CD4-positive, CD25-positive, alpha-beta regulatory T cell (primary cell): ENCODE measurements at places on chromosomes 1 and 21. TPM values are rescaled to one million over a fixed set of nuclear protein-coding genes. Genes with fewer than 3 reads are reported as not detected.

The CLCA4 gene
- total RNA-seq, result not detected

The KCNA3 gene
- 120 TPM for total RNA-seq

The OR2L5 gene
- not detected for total RNA-seq

The C1orf226 gene
- 0.10 TPM for total RNA-seq

The BRDT gene
- not detected for total RNA-seq
